ENCODE measurements at places on chromosomes 2 and 18.
A peak's percentile ranks its signal among the peaks of the same experiment; 100 is the strongest.

GRCh38 chr2:229475778-229476177 lies 204.7 kb upstream of the PID1 start:
- DNase-seq, result no peak

GRCh38 chr2:120803764-120804335 lies 68.2 kb downstream of the GLI2 start:
- no peak for DNase-seq

DNA sequence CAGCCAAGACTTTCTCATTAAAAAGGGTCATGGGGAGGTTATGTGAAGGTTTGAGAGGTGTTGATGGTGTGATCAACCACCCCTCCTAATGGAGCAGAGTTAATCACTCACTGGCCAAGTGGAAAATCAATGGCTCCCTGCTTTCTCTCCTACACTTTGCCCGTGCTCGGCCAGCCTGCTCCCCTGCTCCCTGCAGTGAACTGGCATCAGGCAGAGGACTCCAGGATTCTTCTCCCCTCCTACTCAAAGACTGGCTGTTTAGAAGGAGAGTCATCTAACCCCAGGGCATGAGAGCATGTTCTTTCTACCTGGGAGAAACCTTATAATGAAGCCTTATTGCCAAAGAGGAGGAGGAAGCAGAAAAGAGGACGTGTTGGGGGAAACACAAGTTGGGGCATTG lies 74.9 kb downstream of the SGPP2 start:
- no peak for DNase-seq

GRCh38 chr18:35042389-35043071 lies 1.3 kb downstream of the MAPRE2 start:
- peak; percentile 75 for DNase-seq

DNA sequence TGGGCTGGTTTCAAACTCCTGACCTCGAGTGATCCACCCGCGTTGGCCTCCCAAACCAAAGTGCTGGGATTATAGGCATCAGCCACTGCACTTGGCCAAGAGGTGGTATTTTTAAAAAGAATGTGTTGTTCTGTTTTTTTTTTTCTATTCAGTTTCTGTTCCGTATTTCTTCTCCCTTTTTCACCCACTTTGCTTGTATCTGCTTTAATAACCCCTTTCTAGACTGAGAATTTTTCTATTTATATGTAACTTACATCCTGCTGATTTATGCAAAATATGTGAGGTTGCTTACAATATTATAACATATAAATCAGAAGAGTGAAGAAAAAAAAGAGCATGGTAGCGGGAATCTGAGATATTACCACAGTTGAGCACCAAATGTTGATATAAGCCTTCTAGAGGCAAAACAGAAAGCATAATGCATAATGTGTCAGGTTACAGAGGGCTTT lies 17.2 kb upstream of the LYPD6B start:
- no peak for DNase-seq

DNA sequence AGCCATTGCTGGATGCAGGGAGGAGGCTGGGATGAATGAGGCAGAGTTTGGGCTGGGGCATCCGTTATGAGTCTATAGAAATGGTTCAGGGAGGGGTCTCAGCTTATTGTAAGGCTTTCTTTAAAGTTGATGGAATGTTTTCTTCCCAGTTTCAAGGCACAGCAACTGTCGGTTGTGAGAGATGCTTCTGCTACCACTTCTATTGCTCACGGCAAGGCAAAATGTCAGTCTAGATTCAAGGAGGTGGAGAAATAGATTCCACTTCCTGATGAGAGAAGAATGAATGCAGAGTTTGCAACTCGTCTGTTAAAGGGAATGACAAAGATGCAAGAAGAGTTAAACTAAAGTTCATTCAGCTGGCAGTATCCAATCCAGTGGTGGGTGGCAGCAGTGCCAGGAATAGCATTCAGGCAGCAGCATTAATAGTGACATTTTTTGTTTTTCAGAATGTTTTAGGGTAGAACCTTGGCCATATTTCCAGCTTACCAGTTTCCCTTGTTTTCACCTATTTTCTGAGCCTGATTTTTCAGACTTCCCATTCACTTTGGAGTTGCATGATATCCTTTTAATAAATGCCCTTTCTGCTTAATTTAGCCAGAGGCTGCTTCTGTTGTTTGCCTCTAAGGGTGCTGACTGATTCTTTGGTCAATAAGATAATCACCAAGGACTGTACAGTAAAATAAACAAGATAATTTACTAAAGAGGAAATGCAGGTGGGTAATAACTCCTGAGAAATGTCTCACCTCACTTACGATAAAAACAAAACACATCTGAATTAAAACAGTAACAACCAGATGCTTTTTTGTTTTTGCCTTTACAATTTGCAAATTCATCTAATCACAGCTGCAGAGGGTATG lies 138.4 kb downstream of the RPIA start:
- no peak for DNase-seq

DNA sequence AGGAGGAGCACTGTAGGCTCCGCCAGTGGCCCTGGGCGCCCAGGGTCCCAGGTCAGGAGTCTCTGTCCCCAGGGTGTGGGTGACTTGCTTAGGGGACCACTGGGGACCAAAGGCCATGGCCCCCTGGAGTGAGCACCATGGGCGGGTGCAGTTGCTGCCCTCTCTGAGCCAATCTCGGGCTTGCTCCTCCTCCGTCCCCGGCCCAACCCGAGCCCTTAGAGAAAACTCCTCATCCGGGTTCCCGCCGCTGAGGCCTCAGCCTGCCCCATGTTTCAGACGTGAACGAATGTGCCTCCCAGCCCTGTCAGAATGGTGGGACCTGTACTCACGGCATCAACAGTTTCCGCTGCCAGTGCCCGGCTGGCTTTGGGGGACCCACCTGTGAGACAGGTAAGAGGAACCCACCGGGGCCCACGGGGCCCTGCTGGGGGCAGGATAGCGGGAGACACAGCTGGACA lies 38.6 kb downstream of the SNED1 start:
- no peak for DNase-seq

- no peak for DNase-seq
Observed at GRCh38 chr18:5180254-5180653, 16.8 kb downstream of the AKAIN1 start.

- no peak for DNase-seq
Observed at GRCh38 chr2:27453968-27454367, 11.8 kb downstream of the KRTCAP3 start.

GRCh38 chr2:4792126-4792525 lies 900.1 kb upstream of the SOX11 start:
- DNase-seq, result no peak

DNA sequence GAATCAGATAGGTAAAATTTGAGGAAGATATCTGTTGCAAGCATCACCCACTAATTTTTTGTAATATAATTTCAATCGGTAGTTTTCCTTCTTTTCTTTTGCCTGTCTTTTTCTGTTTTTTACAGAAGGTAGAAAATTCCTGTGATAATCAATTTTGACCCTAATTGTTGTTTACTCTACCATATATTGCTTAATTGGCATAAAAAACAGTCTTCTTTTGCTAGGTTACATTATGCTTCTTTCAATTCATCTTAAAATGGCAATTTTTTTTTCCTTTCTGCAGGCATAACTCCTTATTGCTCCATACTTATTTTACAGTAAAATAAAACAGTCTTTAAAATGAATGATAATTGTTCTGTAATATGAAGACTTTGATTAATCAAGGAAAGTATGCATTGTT lies 286.2 kb upstream of the LRP1B start:
- no peak for DNase-seq

DNA sequence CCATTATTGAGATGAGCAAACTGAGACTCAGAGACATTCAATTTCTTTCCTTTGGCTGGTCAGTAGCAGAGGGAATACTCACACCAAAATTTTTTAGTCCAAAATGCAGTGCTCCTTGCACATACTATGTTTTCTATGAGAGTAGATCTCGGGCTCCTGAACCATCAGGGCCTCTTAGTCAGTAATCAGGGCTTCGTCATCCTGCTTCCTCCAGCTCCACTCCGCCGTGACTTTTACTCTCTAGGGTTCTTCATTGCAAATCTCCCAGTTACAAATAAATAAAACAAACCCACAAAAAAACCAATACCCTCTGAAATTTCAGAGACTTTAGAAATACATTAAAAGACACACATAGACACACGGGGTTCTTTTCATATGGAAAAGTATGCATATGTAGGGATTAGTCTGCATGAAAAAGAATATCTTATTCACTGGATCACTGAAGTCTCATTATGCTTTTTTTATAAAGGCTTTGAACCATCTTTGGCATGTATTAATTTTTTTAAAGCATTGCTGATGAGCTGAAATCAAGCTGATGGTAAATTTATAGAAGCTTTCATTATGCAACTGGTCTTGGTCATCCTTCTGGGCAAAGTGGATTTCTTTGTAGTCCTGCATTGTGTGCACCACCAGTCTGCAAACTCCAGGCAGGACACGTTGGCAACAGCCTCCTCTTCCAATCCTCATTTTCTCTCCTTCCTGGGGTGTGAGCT lies 235.0 kb downstream of the ICOS start:
- DNase-seq, result no peak

DNA sequence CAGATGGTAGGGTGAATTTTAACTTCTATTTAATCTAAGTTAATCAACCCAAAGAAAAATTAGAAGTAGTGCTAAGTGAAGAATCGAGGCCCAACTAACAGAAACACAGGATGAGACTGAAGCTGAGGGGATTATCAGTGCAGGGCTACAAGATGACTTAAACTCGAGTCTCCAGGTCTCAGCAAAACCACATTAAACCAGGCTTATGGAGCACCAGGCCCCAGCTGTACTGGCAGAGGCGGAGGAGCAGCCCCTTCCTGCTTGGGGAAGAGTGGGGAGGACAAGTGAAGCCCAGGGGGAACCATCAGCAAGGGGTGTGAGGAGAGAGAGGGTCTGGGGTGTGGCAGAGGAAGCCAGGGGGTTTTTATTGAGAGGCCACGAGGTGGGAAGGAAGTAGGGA lies 135.9 kb upstream of the EPAS1 start:
- no peak for DNase-seq

DNA sequence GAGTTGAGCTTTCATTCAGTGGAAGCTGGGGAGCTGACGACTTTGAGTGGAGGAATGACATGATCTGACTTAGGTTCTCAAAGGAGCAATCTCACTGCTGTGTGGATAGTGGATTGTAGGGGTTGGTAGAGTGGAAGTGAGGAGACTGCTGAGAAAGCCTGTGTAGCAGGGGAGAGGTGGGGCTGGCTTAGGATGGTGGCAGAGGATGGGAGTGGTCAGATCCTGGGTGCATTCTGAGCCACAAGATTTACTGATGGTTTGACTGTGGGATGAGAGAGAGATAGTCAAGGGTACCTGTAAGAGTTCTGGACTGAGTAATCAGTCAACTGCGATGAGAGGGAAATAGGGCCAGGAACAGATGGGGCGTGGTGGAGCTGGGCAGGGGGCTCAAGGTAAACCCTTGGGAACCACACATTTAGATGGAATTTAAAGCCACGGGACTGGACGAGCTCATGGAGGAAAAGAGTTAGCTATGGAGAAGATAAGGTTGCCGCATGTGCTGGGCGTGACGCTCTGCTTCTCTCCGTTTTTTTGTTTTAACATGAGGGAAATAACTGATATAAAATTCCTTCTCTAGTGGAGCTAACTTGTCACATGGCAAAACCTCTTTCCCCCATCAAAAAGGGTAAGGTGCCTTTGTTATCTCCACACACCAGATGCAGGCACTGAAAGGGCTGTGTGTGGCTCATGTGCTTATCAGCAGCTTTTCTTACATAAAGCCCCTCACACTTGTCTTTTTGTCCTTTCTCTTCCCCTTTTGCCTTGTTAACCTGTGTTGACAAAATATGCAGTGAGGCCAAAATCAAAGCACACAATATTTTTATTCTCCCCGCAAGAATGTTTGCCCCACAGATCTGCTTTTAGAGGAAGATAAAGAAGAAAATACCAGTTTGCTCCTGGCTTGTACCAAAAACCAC lies 379.8 kb downstream of the TSN start:
- DNase-seq, result no peak

- DNase-seq, result no peak
Observed at GRCh38 chr2:127475788-127476187, 50.5 kb downstream of the IWS1 start.

GRCh38 chr2:71851094-71851750 lies 296.4 kb downstream of the CYP26B1 start:
- no peak for DNase-seq

- no peak for DNase-seq
Observed at GRCh38 chr2:148721991-148722777, 77.6 kb downstream of the EPC2 start.

DNA sequence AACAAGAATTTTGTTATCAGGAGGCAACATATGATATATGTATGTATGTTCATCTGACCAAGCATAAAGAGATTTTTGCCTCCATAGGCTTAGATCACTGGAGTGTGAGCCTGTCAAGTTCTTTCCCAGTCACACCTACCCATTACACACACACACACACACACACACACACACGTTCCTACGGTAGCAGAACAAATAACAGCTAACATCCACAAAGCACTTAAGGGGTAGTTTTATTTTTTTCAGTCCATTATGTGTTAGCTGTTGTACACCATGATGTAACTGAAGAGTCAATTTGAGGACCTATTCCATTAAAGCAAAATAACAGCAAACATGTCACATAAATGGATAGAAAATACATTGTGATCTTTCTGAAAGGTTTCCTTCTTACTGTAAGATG lies 39.5 kb downstream of the UGP2 start:
- no peak for DNase-seq

DNA sequence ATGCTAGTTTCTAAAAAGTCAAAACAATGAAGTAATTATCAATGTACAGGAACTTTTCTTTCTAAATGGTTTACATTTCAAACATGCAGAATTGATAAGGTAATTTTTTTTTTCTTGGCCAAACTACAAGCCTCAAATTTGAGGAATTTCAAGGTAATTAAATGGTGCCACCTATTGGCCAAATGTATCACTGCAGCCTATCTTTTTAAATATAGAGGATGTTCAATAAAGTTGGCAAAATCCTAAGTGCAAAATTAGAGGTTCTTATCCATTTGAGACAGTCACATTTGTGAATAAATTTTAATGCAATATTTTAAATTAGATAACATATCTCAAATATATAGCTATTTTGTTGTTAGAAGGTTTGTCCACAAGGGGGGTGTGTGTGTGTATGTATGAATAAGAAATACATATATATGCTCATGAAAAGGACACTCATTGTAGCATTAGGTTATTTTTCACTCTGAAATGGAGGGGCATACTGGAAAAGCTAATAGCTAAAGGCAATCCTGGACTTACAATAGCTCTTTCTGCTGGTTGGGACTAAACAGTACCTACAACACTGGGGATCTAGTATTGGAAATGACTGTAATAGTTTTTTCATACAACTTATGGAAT lies 26.2 kb downstream of the MMADHC start:
- peak; percentile 53 for DNase-seq

GRCh38 chr18:25174324-25174723 lies 177.6 kb downstream of the ZNF521 start:
- no peak for DNase-seq

DNA sequence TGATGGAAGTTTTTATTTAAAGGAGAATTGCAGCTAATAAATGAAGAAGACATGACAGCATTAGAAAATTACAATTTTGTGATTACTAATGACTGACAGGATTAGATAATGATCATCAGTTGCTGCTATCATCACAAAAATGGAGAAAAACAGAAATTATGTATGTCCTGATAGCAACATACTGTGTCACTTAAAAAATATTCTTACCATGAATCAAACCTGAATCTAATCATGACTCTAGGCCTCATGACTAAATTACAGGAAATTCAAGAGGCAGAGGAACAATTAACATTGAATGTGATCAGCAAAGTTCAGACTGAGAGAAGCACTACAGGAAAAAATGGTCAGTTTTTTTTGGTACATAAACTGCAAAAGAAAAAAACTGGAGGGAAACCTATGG lies 147.8 kb downstream of the PMAIP1 start:
- DNase-seq, result no peak

Measured in CD4-positive, alpha-beta T cell treated with Interleukin-21 for 1 hour (primary cell).